Natural killer cell treated with Interleukin-12 subunit alpha and Interleukin-12 subunit beta and Interleukin-15 and Interleukin-18, amount 100 ng/mL, for 72 hours (primary cell): ENCODE measurements at places on chromosomes 16 and 17. TPM values are rescaled to one million over a fixed set of nuclear protein-coding genes. Genes with fewer than 3 reads are reported as not detected.

DNA sequence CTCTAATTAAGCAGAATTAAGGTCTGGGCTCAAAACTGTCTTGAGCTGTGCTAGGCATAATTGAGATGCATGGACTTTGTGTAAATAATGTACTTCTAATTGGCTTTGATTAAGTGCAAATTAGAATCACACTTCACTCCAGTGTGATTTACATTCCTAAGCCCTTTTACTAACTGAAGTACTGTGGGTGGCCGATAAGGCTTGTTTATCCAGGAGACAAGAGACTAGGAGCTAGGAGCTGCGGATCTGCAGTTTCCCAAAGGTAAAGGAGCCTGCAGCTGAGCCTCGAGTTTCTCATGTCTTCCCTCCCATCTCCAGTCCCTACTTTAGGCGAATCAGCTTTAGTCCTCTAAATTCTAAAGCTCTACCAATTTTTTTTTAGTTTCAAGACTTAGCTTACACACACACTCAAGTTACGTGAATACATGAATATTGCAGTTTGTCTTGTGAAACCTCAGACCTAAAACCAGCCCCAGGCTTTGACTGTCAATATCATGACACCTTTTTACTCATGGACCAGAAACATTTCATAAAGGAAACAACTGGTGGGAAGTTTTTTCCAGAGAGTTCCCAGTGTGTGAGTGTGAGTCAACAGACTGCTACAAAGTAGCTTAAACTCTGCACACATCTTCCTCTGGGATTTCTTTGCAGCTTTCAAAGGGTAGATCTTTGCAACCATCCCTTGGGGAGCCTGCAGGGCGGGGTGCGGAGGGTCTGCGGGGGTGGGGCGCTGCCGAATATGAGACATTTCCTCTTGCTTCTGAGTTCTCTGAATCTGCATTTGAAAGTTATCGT is 113.9 kb upstream of the TBX2 start:
- no peak overlapping the region for H3K27ac ChIP-seq
- H3K4me1 ChIP-seq: peaks cover 8% of the 10 kb centered on the region
- no peak for DNase-seq
- no peaks in the 10 kb centered on the region for H3K36me3 ChIP-seq

DNA sequence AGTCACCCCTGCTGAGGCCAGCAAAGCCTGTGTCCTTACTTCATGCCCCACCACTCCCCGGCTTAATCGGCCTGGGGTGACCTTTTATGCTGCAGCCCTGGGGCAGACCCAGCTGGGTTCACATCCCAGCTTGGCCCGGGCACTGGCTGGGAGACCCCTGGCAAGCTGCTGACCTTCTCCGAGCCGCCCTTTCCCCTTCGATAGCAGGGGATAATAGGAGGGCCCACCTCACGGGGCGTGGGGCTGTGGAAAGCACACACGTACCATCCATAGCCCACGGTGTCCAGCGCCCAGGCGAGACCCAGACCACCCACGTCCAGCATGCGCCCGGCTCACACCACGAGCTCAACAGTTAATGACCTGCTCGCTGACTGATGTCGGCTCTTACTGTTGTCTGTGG is 26.8 kb downstream of the TBC1D16 start:
- H3K27me3 ChIP-seq: no peaks in the 10 kb centered on the region
- no peaks in the 10 kb centered on the region for H3K36me3 ChIP-seq
- H3K27ac ChIP-seq: no peak overlapping the region
- DNase-seq: no peak
- H3K4me3 ChIP-seq: no peak overlapping the region

- DNase-seq: no peak
- peaks cover 27% of the 10 kb centered on the region for H3K4me1 ChIP-seq
- no peak overlapping the region for H3K4me3 ChIP-seq
- no peaks in the 10 kb centered on the region for H3K27me3 ChIP-seq
- no peaks in the 10 kb centered on the region for H3K36me3 ChIP-seq
Observed at GRCh38 chr16:4003576-4003975, 112.7 kb downstream of the ADCY9 start.

The SPEM2 gene
- not detected for total RNA-seq

- no peak overlapping the region for H3K27ac ChIP-seq
- no peaks in the 10 kb centered on the region for H3K27me3 ChIP-seq
- H3K4me3 ChIP-seq: no peak overlapping the region
- H3K36me3 ChIP-seq: no peaks in the 10 kb centered on the region
Observed at GRCh38 chr17:72362376-72363088, 241.7 kb downstream of the SOX9 start.
